Adrenal gland (tissue), 19 donors: ENCODE measurements at places on chromosomes 13 and 19. TPM values are rescaled to one million over a fixed set of nuclear protein-coding genes. Genes with fewer than 3 reads are reported as not detected.

SPINT2 gene
- polyA plus RNA-seq, result 33.8 TPM

SYNGR4 gene
- not detected for polyA plus RNA-seq

RDH8 gene
- polyA plus RNA-seq, result not detected

CPB2 gene
- 0.22 TPM for polyA plus RNA-seq

CGB3 gene
- polyA plus RNA-seq, result not detected

MAB21L1 gene
- polyA plus RNA-seq, result 0.57 TPM

CEACAM7 gene
- polyA plus RNA-seq, result 0.40 TPM

PABPC3 gene
- 0.38 TPM for polyA plus RNA-seq

PLVAP gene
- 127 TPM for polyA plus RNA-seq

HMGB1 gene
- 252 TPM for polyA plus RNA-seq

ARL11 gene
- 2.3 TPM for polyA plus RNA-seq

PRRG2 gene
- polyA plus RNA-seq, result 0.71 TPM

C19orf85 gene
- polyA plus RNA-seq, result not detected

FREM2 gene
- 2.0 TPM for polyA plus RNA-seq

ARHGEF7 gene
- polyA plus RNA-seq, result 34.5 TPM

TIMM50 gene
- 77.7 TPM for polyA plus RNA-seq

DIAPH3 gene
- polyA plus RNA-seq, result 0.07 TPM

ZNF234 gene
- polyA plus RNA-seq, result 11.0 TPM

TNFSF13B gene
- polyA plus RNA-seq, result 8.6 TPM

ZNF763 gene
- polyA plus RNA-seq, result 5.5 TPM

CRB3 gene
- 1.4 TPM for polyA plus RNA-seq

SULT2A1 gene
- 152 TPM for polyA plus RNA-seq

CD177 gene
- polyA plus RNA-seq, result 0.24 TPM

CD22 gene
- polyA plus RNA-seq, result 6.4 TPM

ZNF492 gene
- polyA plus RNA-seq, result 0.07 TPM

ATXN8OS gene
- polyA plus RNA-seq, result not detected

SIAH3 gene
- 0.16 TPM for polyA plus RNA-seq

HNRNPUL1 gene
- polyA plus RNA-seq, result 90.4 TPM

KLK2 gene
- polyA plus RNA-seq, result not detected

IGFL2 gene
- polyA plus RNA-seq, result not detected
